ENCODE measurements at places on chromosomes 6 and 20.

GRCh38 chr6:155142168-155143028 is 121.4 kb upstream of the CLDN20 start:
- DNase-seq, result no peak

GRCh38 chr20:58327211-58327610 is 17.7 kb downstream of the RAB22A start:
- no peak for DNase-seq

DNA sequence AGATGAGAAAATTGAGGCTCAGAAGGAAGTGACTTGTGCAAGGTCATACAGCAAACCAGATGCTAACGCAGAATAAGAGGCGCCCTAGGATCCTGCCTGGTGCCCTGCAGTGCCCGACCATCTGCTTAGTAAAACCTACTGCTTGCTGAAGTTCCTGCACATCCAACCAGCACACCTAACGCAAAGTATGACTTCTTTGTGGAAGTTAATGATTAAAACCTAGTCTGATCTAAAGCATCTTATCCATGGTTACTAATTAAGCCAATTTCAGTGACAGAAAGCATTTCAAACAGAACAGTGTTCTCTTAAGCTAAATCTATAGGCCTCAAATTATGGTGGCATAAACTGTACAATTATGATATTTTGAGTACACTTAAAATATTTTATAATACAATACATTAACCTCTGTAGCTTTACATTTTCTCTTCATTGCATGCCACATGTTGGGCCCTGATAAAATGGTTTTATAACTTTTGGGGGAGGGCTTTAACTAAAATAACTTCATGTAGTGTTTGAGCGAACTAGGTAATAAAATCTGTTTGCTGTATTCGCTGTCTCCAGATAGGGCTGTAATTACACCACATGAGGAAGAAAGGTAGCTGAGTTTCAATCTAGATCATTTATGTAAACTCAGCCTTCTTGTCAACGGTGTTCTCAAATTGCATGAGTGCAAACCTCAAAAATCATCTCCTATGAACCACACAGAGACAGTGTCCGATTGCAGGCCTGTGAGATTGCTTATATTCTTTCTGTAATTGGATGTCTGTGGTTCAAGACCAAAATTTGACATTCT is 37.5 kb upstream of the BEND3 start:
- peak; percentile 18 for DNase-seq

DNA sequence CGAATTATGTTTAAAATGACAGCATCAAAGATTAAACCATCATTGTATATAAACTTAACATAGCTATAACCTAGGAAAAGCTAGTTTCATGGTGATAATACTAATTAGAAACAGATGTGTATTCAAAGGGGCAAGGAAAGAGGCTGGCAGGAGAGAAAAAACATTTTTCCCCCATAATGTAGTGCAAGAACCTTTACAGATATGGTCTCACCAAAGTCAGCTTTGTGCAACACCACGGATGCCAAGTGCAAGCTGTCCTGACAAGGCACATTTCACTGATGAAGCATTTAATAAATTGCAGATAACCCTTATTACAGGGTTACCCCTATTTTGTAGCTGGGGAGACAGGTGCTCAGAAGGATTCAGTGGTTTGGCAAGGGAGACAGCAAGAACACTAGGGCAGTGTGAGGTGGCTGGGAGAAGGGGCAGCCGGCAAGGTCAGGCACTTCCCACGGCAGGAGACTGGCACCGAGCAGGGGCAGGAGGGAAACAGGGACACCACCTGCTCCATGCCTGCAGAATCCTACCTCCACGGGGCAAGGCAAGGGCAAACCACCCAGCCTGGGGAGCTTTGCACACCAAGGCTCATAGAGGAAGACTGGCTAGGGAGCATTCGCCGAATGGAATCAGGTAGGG is 6.5 kb downstream of the RPS6KA2 start:
- no peak for DNase-seq

- no peak for DNase-seq
Observed at GRCh38 chr20:59032713-59033059, 551 bp upstream of the ATP5F1E start.

- no peak for DNase-seq
Observed at GRCh38 chr6:101845621-101846020, 452.1 kb downstream of the GRIK2 start.

GRCh38 chr6:43697421-43697820 is 9.8 kb upstream of the MRPS18A start:
- DNase-seq, result no peak

DNA sequence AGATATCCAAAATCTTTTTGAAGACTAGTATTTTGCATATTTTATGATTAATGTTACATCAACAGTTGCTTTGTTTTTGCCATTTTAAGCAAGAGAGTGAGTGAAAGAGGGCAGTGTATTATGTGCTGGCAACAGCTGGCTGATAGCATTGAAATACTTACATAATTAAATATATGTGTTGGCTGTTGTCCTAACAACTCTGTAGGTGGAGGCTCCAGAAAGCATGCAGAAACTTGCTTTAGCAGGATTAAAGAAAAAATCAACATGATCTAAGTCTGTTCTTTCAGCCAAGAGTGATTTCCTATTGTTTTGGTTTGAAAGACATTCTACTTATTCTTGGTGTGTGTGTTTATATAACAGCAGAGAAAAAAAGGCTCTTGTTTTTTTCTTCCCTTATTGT is 127.5 kb downstream of the CDKAL1 start:
- peak; percentile 34 for DNase-seq

DNA sequence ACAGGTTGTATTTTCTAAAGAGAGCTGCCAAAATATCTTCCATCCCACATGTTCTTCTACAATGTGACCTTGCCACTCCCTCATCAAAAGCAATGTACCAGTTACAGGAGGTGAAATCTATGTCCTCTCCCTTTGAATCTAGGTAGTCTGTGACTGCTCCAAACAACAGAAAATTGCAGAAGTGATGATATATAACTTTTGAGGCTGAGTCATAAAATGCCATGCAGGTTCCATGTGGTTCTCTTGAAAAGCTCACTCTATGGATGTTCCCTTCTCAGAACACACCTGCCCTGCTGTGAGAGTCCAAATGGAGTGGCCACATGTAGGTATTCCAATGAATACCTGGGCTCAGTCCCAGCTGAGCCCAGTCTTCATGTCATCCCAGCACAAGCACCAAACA is 16.9 kb upstream of the PHIP start:
- DNase-seq, result no peak

DNA sequence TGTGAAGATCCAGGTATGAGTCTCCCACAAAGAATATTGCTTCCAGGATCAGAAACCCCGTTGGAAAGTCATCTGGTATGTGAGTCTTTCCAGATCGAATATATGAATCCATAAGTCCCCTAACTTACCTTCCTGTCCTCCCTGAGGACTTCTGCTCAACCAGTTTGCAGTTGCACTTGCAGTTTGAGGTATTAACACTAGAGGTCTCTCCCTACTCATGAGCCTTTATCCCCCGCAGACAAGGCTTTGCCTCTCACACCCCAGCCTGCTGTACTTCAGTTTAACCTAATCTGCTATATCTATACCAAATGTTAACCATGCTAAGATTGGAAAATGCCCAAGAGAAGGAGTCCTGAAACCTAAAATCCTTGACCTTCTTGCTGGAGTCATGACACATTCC is 135.3 kb upstream of the DEFB112 start:
- no peak for DNase-seq

DNA sequence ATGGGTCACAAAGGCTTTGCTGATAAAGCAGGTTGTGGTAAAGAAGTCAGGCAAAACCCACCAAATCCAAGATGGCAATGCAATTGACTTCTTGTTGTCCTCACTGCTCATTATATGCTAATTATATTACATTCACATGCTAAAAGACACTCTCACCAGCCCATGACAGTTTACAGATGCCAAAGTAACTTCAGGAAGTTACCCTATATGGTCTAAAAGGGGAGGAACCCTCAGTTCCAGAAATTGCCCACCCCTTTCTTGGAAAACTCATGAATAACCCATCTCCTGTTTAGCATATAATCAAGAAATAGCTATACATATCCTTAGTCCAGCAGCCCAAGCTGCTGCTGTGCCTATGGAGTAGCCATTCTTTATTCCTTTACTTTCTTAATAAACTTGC is 501.1 kb downstream of the MEI4 start:
- DNase-seq, result no peak

- DNase-seq, result no peak
Observed at GRCh38 chr6:25649611-25650010, 2.4 kb upstream of the SCGN start.

GRCh38 chr6:4582506-4583417 is 193.4 kb upstream of the CDYL start:
- DNase-seq, result no peak

GRCh38 chr6:217048-217659 is 75.1 kb upstream of the DUSP22 start:
- DNase-seq, result no peak

DNA sequence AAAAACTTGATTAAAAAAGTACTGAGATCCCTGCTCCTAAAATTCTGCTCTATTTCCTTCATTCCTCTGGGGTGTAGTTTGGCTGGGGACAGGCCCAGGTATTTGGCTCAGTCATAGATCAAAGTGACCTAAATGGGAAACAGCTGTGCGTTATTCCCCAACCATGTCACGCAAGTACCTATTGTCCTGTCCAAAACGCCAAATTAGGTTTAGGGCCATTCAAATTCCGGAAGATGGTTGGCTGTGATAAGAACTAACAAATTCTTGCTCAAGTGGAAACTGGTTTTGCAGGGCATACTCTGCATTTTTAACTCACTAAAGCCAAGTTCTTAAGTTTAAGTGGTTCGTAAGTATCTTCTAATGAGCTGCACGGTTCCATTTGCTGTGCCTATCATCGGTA is 147.6 kb upstream of the TMEM170B start:
- peak; percentile 84 for DNase-seq

DNA sequence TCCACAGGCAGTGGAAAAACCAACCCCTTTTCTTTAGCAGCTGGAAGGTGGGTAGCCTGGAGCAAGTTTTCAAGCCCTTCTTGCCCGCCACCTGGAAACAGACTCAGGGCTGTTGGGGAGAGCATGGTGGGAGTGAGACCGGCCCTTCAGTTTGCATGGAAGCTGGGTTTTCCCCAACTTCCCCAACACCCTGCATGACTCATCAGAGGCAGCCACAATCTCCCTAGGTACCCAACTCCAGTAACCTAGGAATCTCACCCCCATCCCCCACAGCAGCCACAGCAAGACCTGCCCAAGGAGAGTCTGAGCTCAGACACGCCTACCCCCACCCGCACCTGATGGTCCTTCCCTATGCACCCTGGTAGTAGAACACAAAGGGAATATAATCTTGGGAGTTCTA is 86.3 kb upstream of the IRAK1BP1 start:
- no peak for DNase-seq

- DNase-seq, result no peak
Observed at GRCh38 chr6:168024951-168025510, 27.6 kb downstream of the KIF25 start.

- DNase-seq, result no peak
Observed at GRCh38 chr20:56426026-56426425, 14.0 kb downstream of the CASS4 start.

DNA sequence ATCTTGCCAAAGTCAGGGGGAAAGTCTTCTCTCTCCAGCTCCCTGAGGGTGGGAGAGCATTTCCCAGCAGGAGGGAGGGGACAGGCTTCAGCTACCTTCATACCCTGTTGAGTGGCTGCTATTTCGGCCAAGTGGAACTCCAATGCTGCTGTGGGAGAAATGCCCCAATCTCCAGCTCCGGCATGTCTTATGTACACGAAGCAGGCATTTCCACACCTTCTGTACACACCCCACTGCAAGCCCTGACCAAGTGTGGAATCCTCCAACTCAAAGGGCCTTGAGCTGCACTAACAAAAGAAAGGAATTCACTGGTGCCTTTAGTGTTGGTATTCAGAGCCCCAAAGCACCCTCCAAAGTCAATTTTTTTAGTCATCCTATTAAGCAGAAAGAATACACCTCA is 313.6 kb upstream of the NT5E start:
- no peak for DNase-seq

GRCh38 chr20:24662322-24662721 is 192.9 kb downstream of the SYNDIG1 start:
- DNase-seq, result no peak
